ENCODE measurements at places on chromosomes 2 and 18.

- no peak for DNase-seq
These were observed 199.8 kb downstream of the ZFP36L2 start for GRCh38 chr2:43026426-43027096.

DNA sequence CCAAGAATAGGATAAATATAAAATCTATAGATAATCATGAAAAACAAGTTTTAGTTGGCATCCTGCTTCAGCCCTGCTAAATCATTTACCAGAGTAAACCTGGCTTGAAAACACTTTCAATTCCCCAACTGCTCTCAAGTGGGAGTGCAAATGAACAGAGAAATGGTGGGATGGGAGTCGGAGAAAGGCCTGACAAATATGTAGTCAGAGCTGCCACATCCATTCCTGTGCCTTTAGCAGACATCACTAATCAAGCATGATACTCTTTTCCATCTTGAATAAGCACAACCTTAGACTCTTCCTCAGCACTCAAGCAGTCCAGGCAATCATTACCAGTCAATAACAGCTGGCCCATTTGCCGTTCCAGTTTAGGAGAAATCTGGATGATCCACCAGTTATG, 101.3 kb downstream of the ANKRD44 start:
- DNase-seq, result no peak

DNA sequence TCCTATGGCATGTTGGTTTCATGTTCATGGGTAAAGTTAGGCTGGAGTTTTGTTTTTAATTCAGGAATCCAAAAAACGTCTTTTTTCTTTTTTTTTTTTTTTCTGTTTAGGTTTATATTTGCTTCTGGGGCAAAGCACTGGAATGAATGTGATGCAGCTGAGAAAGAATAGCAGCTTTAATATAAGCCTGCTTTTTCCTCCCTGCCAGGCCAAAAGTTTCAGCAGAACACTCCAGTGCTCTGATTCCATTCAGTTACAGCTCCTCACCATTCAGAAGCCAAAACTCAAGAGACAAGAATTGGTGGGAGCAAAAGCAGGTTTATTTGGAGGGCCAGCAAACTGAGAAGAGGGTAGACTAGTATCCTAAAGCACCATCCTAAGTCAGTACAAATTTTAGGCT, 102.7 kb upstream of the PELI1 start:
- no peak for DNase-seq

GRCh38 chr2:99101697-99102096, 39.8 kb upstream of the C2orf15 start:
- no peak for DNase-seq

DNA sequence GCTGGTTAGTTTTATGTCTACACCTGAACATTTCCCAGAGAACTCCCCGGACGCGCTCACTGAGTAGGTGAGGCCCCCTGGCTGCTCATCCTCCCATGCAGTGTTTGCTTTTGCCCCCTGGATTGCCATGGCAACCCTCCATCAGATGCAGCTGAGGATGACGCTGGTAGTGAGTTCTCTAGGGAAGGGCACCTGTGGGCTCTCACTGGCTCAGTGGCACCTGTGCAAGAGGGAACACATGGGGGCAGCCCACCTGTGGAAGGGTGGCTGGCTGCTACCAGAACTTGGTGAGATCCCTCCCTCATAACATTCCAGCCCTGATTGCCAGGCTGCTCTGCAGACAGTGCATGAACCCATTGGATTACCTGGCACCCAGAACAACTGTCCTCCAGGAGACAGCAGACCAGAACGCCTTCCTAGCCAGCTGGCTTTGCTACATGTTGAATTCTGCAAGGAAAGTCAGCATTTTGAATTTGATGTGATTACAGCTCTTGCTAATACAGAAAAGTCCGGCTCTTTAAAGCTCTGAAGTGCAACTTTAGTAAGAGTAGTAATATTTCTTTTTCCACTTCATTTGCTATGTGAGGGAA, 21.7 kb downstream of the COA5 start:
- DNase-seq, result no peak

GRCh38 chr18:69580107-69580506, 179.4 kb downstream of the DOK6 start:
- no peak for DNase-seq

GRCh38 chr2:161436411-161436810, 20.3 kb downstream of the TBR1 start:
- no peak for DNase-seq

DNA sequence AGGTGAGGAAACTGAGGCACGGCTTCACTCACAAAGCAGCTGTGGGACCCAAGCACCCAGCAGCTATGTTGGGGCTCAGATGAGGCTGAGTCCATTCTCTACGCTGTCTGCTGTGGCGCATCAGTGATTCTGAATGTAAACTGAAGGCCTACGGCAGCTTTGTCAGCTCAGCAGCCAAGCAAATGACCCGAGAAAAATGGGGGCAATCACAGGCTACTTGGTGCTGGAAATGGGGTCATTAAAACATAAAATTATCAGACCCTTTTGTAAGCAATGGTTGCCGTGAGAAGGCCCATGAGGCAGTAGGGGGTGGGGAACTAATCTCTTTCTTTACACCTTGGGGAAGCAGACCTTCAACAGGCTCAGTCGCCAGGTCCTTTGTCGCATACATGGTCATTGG, 84.0 kb upstream of the ZCCHC2 start:
- DNase-seq, result no peak

- DNase-seq, result no peak
These were observed 3.5 kb downstream of the ACTR2 start for GRCh38 chr2:65231121-65231520.

DNA sequence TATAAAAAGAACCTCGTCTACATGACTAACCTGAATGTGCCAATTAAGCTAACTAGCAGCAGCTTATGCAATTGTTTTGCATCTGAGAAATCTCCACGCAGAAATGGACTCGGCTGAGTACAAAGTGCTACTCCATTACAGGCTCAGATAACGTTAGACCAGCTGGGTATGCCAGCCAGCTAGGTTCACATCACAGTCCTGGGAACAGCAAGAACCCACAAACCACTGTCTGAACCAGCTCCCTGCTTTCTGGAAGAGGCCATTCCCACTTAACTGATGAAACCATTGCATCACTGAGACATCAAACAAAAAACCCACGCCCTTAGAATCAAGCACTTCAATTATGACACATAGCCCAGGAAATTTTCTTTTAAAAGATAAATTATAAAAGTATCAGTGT, 202.7 kb downstream of the CYRIA start:
- no peak for DNase-seq

GRCh38 chr2:69271831-69272257, 115.2 kb downstream of the GFPT1 start:
- DNase-seq, result no peak

DNA sequence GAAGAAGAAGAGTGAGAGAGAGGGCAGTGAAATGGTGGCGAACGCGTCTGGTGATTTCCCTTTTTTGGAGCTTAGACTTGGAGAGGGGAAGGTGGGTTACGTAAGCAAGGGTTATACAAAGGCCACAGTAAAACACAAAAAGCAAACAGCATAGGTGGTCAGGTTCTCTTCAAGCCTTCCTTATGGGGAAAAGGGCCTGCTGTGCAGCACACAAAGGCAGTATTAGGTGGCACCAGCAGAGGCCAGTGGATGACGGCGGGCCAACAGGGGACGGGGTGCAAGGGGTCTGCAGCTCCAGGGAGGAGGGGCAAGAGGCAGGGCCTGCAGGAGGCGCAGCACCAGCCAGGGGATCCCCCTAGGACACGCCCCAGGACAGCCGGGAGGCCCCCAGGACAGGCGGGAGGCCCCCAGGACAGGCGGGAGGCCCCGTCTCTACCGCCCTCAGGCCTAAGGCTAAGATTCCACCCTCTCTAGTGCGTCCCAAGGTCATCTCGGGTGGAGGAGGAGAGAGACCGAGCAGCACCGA, 32.6 kb upstream of the NPC1 start:
- no peak for DNase-seq

- DNase-seq, result peak; percentile 52
These were observed at the start of gene ARHGAP28 for GRCh38 chr18:6729247-6730091. TSS of gene ARHGAP28 (plus strand) at chr18:6729716. CDS start at chr18:6729822, 106 bp downstream.
